CD4-positive, alpha-beta T cell treated with Interleukin-10 for 1 hour (primary cell): ENCODE measurements at places on chromosomes 11 and 22.
A peak's percentile ranks its signal among the peaks of the same experiment; 100 is the strongest.

- DNase-seq = no peak
Measured at GRCh38 chr11:60594998-60595642, 79.9 kb downstream of the MS4A13 start.

- DNase-seq = peak; percentile 78
Measured at GRCh38 chr11:73335204-73335923, 27.3 kb downstream of the ARHGEF17 start.

DNA sequence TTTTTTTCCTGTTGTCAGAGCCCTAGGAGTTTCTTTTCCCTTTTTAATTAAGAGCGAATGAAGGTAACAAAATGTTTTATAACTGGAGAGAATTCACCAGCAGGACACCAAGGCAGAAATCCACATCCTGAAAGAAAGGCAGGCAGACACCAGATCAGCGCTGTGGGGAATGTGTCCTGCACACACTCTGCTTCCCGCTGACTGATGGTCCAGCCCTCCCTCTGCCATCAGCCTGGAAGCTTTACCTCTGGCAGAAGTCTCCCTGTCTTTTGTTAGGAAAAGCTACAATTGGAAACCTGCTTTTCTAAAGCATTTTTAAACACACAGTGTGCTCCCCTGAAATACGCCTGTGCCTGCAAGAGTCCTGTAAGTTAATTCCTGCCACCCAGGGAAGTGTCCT lies 638.5 kb downstream of the NTM start:
- no peak for DNase-seq

GRCh38 chr11:67646535-67647336 lies 3.8 kb downstream of the ACY3 start:
- peak; percentile 53 for DNase-seq

GRCh38 chr11:134412203-134413042 lies at the start of gene B3GAT1:
B3GAT1 (minus strand) TSS chr11:134412242; CDS start chr11:134387659, 24,583 bp downstream.
- peak; percentile 11 for DNase-seq

- DNase-seq = no peak
Measured at GRCh38 chr11:8744423-8744822, 61.8 kb downstream of the RPL27A start.

GRCh38 chr11:29957431-29957830 lies 59.4 kb downstream of the KCNA4 start:
- DNase-seq = no peak

- DNase-seq = no peak
Measured at GRCh38 chr22:20651286-20651685, 122.6 kb upstream of the SERPIND1 start.

DNA sequence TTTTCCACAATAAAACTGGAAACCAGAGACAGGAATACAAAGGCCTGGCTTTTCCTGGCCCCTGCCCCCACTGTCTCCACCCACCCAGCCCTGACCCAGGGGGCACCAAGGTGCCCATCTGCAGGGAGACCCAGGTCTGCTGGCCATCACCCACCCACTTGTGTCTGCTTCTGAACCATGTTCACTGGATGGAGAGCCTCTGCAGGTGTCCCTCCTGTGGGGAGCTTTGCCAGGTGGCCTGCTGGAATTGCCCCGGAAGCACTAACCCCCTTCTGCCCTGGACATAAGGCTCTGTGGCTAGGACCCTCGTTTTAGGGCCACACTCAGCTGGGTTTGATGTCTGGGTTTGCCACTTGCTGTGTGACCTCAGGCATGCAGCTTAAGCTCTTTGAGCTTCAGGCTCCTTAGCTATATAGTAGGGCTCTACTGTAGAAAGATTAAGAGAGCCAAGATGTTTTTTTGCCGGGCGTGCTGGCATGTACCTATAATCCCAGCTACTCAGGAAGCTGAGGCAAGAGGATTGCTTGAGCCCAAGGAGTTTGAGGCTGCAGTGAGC lies 3.9 kb downstream of the SCARF2 start:
- DNase-seq = no peak

DNA sequence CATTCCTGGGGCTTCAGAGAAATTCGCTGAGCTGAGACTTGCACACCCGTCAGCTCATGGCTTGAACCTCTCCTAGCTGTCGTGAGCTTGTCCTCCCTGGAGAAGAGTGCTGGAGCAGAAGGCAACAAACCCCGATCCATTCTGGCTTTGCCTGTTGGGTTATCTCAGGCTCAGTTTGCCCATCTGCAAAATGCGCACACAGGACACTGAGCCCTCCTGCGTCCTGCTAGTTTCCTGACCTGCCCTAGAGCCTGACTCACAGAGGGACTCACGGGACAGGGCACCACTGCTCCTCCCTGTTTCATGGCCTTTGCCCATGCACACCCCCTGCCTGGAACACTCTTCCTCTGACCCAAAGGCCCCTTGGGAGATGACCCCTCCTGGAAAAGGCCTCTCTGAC lies 365.0 kb downstream of the MN1 start:
- no peak for DNase-seq
